NCI-H1092 treated with DMSO at 0.1 percent for 48 hours (cell line): ENCODE measurements at places on chromosomes 16 and 17.

DNA sequence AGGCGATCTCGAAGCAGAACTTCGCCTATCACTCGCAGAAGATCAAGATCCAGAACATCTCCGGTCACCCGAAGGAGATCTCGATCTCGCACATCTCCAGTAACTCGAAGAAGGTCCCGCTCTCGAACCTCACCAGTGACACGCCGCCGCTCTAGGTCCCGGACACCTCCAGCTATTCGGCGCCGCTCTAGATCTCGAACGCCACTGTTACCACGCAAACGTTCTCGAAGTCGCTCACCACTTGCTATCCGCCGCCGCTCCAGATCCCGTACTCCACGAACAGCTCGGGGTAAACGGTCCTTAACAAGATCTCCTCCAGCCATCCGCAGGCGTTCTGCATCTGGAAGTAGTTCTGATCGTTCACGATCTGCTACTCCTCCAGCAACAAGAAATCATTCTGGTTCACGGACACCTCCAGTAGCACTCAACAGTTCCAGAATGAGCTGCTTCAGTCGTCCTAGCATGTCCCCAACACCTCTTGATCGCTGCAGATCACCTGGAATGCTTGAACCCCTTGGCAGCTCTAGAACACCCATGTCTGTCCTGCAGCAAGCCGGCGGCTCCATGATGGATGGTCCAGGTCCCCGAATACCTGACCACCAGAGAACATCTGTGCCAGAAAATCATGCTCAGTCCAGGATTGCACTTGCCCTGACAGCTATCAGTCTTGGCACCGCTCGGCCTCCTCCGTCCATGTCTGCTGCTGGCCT is 10.5 kb downstream of the ELOB start:
- no peak for DNase-seq

GRCh38 chr17:75840799-75841164 is 3.4 kb downstream of the UNC13D start:
- no peak for DNase-seq

DNA sequence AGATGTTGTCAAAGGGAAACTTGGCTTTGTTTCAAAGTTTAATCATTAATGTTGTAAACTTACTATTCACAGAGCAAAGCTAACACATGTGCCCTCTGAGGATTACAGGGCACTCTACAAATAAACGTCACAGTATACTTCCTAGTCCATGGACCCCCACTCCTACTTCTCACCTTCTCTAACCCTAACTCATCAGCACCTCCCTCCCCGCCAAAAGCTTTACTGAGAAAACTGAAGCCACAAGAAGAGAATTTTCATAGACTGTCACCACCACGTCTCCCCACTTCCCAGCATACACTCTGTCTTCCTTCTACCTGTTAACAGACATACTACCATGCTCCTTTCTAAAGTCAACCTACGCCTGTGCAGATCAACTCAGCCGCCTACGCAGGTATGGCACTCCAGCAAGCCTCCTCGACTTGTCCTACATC is 29.0 kb downstream of the HELZ start:
- no peak for DNase-seq

DNA sequence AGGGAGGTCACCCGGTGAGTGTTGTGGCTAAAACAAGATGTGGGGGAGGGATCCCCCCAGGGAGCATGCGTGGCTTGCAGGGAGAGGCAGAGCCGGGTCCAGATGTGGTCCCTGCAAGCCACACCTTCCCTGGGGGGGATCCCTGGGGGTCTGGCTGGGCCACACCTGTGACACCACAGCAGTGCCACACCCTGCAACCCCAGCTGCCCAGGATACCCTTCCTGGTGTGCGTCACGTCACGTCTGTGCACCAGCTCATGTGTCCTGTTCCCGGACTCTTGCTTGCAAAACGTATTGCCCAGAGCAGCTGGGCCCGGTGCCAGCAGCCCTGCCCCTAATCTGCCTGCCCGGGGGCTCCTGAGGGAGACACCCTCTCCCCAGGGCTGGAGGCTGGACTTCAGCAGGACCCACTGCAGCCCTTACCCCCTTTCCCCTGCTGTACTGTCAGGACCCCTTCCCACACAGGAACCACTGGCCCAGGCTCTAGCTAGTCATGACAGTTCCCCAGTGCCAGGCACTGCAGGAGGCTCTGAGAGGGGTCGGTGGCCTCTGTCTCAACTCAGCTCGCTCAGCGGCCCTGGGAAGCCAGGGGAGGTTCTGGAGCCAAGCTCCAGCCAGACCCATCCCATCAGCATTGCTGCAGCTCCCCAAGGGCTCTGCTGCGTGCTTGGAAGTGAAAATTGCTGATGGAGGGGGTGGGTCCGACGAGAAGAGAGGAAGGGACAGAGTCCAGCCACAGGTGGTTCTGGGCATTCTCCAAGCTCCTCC is 25.8 kb upstream of the ACSF3 start:
- no peak for DNase-seq

DNA sequence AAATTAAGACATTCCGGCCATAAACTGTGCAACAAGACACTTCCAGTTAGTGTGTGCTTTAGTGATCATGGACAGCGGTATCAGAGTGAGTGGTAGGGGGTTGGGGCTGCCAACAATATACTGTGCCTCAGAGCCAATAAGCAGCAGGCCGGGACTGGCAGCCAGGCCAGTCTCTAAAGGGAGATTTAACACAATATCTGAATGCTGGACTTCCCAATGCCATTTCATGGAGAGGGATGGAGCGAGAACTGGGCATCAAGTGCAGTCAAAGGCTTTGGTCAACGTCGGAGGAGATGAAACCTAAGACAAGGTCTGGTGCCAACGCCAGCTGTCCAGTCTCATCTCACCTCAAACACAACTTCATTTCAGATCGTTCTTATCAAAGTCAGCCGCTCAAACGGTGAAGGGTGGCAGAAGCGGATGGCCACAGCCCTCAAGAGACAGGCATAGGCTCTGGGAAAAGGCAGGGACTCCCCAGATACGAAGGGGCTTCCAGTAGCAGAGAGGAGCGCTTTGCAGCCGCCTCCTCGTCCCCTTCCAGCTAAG is 935 bp downstream of the USP32 start:
- peak; percentile 51 for DNase-seq

GRCh38 chr17:42577140-42577531 is 393 bp downstream of the PSMC3IP start:
- no peak for DNase-seq
